ENCODE measurements at places on chromosomes 6 and 20.

DNA sequence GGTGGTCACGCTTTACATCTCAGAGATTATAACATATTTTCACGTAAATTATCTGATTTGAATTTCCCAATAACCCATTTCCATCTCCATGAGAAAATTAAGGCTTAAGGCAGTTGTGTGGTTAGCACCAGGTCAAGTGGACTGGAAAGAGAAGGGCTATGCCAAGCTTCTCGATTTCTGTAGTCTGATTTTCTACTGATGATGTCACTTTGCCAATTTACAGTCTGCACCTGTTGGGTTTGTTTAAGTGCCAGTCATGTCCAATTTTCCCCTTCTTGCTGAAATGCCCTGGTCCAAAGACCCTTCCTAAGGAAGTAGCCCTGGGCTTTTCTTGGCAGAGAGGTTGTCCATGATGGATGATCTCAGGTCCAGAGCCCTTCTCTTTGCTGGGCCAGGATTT, 562.3 kb upstream of the BTBD3 start:
- DNase-seq, result no peak

GRCh38 chr6:163423696-163424095, 9.2 kb downstream of the QKI start:
- DNase-seq, result no peak

DNA sequence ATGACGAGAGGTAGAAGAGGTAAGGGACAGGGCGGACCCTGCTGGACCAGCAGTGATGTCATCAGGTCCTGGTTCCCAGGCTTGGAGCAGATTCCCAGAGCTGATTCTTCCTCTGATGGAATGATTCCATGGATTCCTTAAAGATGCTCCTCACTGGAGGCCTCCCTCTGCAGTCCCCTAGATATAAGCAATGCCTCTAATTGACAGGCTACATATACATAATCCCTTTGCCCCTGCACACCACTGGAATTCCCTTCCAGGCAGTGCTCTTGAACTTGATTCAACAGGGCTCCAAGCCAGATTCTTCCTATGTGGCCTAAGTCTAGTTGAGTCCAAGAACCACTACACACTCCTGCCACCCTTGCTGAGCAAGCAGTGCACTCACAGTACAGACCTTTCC, 52.3 kb upstream of the L3MBTL3 start:
- DNase-seq, result no peak

DNA sequence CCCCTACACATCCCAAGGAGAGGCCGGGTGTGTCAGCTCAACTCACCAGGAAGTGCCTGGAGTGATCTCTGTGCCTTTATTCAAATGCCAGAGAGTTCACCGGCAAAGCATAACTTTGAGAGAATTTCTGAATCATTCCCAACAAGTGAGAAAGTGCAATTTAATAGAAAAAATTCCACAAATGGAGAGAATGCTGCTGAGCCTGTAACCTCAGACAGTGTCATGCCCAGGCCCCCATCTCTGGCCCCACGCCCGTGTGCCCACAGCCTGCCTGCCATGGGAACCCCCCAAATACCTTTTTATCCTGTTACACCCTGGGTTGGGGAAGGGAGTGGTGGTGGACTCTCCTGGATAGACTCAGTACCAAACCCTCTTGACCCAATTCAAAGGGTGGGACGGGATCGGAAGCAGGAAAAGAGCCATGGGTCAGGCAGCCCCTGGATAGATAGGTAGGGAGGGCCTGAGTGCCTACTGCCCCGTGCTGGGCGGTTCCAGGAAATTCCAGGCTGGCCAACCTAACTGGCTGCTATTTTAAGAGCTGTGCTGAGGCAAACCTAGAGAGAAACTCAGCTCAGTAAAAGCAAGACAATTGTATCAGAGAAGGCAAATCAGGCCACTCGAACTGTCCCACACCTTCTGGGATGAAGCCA, 179.0 kb upstream of the FOXA2 start:
- no peak for DNase-seq

DNA sequence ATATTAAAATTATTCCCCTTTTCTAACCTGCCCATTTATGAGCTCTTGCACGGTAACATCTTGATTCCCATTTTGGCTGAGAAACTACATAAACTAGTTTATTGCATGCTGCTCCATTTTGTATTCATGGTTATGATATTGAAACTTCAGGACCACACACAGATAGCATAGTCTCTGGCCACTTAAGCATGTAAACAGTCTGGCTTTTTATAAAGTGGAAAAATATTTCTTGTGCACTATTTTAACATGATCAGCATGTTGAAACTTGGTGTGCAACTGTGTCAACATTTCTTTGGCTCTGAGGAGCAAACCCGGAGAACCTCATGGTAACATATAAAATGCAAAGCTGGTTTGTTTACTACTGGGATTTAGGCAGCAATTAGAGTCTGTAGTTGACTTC, 70.7 kb downstream of the SLX4IP start:
- DNase-seq, result no peak

DNA sequence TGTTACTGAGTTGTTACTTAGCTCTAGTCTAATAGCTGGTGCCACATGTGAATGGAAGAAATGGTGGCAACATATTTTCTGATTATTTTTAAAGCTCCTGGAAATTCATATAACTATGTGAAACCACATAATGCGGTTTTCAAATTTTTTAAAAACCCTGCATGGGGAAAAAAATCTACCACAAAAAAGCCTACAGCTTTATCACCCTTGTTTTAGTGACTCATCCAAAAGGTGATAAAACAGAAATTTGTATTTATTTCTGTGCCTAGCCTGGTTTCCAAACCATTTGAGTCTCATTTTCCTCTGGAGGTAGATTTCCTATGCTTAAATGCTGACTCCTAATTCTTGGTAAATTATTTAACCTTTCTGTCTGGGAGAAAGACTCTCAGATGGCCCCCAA, 5.4 kb upstream of the FBXO30 start:
- DNase-seq, result no peak

GRCh38 chr6:31739639-31740396, at the start of gene MSH5:
Gene MSH5 (plus strand): TSS chr6:31740005. CDS start chr6:31740467, 462 bp downstream.
- DNase-seq, result peak; percentile 99

- no peak for DNase-seq
Observed at GRCh38 chr6:41153992-41154625, at the start of gene TREML1. Gene TREML1 (minus strand): TSS chr6:41154347. CDS start chr6:41154288, 59 bp downstream.

- no peak for DNase-seq
Observed at GRCh38 chr6:134995536-134995935, 45.6 kb upstream of the ALDH8A1 start.

DNA sequence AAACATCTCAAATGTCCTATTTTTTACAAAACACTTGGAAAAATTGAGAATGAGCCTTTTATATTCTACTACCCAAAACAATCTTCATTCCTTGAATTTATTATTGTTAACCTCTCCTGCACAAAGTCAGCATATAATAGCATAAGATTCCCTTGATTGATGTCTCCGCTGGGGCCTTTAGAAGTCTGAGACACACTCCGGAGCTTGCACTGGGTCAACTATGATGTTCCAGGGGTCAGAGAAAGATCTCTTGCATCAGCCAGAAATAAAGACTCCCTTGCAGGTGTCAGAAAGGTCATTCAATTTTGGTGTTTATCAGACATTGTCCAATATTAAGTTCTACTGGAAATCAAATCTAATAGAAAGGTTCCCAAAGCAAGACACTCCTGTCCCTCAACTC, 29.7 kb upstream of the NHSL1 start:
- no peak for DNase-seq

DNA sequence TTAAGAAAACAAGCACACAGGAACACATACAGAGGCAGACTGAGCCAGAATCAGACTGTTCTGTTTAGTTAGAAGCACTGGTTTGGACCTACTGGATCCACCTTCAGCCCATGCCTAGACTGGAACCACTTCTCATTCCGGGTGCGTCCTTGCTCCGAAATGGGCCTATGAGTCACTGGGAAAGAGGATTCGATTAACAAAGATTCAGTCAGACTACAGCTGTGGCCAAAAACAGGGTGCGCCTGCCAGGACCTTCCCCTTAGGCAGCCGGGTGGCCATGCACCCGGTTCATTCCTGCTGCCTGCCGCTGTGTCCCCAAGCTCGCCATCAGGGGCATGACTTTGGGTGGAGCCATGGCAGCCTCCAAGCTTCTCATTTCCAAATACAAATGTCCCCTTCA, 14.5 kb upstream of the KCNK5 start:
- no peak for DNase-seq

DNA sequence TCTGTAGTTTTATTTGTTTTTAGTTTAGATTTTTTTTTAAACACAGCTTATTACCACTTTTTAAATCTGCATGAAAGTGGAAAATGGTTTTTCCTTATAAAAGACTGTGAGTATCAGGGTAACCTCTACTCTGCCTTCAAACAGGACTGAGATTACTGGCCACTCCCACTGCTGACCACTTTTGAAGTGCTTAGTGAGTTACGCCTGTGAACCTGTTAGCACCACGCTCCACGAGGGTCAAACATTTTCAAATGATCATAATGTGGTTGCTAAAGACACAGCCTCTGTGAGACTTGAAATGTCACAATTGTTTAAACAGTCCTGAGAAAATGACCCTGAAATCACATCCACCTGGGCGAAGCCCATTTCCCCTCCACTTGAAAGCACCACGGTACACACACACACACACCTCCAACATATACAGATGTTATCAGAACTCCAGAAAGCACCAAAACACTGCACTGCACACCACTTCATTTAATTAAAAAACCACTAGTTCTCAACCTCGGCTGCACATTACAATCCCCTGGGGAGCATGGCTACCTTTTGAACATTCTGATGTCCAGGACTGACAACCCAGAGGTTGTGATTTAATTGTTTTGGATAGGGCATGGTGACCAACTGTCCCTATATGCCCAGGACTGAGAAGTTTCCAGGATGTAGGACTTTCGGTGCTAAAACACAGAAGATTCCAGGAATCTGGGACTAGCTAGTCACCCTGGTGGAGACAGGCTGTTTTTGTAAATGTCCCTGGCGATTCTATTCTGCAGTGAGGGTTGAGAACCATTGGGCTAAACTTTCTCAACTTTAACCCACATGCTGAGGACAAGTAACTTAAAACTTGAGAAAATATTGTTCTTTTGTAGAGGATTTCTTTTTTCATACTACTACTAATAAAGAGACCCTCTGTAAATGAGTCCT, 176.4 kb upstream of the MYLIP start:
- DNase-seq, result no peak

GRCh38 chr6:82057846-82058554, 189.5 kb downstream of the IBTK start:
- peak; percentile 12 for DNase-seq

DNA sequence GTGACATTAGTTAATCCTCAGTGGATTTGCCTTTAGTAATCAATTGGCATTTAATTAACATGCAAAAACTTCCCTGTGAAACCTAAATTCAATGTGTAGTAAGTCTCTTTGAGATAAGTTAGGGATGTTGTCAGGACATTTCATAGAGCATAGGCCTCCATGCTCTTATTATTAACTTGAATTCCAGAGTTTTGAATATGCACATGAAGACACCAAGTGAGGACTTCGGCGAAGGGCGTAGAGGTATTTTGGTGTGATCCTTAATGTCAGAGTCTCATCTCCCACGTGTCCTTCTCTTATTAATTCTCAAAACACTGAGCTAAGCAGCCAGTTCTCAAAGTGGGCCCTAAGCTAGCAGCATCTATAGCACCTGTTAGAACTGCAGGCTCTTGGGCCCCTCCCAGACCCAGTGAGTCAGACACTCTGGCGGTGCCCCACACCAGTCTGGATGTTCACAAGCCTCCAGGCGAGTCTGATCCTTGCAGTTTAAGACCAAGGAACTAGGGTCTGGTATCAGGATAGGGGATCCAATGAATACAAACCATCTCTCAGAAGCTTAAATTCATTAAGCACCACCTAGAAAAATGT, 292.1 kb downstream of the QKI start:
- no peak for DNase-seq

- DNase-seq, result no peak
Observed at GRCh38 chr20:8777911-8778310, 291.0 kb upstream of the PLCB4 start.

DNA sequence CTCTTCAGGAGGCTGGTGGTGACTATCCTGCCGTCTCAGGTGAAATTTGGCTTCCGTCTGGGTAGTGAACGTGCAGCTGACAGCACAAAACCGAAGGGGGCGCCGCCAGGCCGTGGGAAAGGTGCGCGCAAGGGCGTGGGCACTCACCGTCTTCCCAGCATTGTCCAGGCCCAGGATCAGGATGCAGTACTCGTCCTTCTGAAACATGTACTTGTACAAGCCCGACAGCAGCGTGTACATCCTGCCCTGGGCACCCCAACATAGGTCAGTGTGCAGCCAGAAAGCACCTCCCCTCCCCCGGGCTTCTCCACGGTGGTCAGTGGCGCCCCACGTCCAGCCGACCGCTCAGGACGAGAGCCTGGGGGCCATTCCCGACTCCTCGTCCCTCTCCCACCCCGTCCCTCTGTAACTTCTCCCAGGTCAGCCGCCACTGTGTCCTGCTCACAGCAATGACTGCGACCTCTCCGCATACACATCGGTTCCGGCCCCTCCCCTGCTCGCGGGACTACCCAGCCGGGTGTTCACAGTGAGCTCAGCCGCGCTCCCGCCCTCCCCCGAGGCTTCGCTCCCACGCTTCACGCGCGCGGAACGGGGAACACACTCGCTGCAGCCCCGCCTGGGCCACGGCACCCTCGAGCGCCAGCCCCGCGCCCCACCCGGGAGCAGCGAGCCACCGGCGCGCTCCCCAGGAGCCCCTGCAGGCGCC, 771 bp downstream of the ARFRP1 start:
- DNase-seq, result no peak

DNA sequence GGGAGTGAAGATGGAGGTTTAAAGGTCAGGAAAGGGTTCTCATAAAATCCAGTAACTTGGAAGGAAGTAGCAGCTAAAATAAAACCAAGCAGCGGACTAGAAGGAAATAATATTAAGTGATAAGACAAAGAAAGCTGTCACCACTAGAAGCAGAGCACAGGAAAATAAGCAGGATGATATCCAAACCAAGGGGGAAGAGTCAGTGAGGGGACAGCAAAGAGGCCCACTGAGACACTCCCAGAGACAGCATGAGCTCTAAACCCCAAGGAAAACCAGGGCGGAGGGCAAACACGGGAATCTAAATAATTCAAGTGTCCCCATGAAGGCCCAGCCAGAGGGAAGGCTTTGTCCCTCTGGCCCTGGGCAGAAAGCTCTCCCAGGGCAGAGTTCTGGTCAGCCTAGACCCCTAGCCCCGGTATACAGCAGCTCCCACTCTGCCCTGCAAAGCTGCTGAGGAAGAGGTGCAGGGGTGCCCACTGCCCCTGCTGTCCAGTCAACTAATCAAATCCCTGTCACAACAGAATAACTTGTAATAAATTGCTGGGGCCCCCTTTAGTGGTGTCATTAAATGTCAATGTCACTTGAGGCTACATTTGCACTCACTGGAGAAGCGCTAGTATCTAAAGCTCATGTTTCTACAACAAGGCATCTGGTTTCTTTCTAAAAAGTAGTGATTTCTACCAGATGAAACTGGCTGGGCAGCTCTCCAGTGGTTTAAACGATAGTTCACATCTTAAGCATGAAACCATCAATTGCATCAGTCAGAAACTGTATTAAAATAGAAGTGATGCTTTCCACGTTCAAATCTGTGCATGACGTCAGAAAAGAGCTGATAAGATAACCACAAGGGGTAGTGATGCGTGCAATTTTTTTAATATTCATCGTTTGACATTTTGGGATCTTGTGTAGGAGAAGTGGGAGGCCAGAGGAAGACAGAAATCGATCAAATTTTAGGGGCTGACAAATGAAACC, 13.6 kb downstream of the PDE10A start:
- DNase-seq, result no peak

Data from left kidney (tissue), 8 donors.